ENCODE measurements at places on chromosomes 7 and 10.

- peak; percentile 77 for DNase-seq
Measured at GRCh38 chr10:33982995-33983394, 648.5 kb upstream of the NRP1 start.

DNA sequence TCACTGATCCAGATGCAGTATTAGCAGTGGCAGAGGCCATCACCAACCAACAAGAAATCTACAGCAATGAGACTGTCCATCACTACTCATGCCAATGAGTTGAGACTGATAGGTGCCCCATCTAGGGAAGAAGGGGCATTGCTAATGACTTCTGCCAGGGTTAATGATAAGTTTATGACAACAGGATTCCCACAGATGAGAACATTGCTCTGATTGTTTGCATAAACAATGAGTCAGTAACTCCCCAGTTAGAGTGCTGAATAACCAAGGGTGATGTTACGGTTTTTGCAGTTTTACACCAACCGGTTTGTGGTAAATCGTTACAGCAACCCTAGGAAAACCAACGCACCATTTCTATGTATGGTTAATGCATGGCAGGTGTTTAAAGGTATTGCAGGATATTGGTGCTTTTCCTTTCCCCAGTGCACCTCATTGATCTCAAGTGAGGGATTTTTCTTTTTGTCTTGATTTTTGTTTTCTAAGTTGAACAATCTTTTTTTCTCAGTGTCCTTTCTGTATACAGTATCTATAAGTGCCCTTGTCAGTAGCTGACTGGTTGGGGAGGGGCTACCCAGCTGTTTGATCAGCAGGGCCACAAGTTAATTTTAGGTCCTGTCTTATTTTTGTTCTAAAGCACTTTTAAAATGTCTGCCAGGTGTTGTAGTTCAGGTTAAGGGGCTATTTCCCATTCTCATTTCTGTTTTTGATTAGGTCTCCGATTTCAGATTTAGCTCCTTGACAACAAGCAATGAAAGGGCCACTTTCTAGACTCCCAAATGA is 3.9 kb upstream of the CSGALNACT2 start:
- DNase-seq: peak; percentile 74

- DNase-seq: peak; percentile 34
Measured at GRCh38 chr10:132363921-132364593, 32.1 kb downstream of the LRRC27 start.

GRCh38 chr10:104579136-104579535 is 62.0 kb upstream of the SORCS3 start:
- no peak for DNase-seq

- DNase-seq: no peak
Measured at GRCh38 chr10:1214071-1214675, 158.0 kb downstream of the WDR37 start.

GRCh38 chr7:157829491-157829890 is 492.7 kb downstream of the DNAJB6 start:
- DNase-seq: no peak

GRCh38 chr7:18524248-18524647 is 28.7 kb downstream of the HDAC9 start:
- no peak for DNase-seq

GRCh38 chr7:108430664-108431063 is 25.6 kb downstream of the NRCAM start:
- no peak for DNase-seq

DNA sequence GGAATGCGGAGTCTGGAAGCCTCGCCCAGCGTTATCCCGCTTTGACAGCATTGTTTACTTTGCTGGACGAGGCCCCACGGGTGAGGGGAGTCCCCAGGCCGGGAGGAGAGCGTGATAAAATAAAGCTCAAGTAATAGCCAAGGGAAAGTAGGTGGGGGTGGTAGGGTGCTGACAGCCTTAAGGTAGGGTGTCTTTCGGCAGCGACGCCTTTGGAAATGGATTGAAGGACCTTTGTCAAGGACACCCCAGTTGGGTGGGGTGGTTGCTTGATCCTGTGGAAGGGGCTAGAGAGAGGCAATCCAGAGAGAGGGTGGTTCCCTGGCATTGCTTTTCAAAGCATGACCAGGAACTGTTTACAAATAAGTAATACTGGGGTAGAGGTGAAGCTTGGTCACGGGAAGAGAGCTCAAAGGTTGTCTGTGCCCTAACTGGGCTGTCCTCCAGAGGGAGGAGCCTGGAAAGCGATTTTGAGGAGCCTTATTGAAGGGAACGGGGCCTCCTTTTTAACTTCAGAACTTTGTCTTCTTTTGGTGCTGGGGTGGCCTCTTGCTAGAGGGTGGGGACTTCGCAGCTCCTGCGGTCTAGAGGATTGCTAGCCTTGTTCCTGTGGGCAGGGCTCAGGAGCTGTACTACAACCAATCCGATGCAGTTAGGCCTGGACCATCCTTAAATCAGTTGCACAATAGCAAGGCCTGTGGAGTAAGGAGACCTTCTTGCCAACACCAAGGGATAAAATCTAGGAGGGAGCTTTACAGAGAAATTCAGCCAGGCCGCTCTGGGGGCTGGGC is 1.3 kb downstream of the EIF4EBP2 start:
- peak; percentile 91 for DNase-seq

- DNase-seq: peak; percentile 83
Measured at GRCh38 chr7:111357691-111358090, 204.6 kb downstream of the IMMP2L start.

DNA sequence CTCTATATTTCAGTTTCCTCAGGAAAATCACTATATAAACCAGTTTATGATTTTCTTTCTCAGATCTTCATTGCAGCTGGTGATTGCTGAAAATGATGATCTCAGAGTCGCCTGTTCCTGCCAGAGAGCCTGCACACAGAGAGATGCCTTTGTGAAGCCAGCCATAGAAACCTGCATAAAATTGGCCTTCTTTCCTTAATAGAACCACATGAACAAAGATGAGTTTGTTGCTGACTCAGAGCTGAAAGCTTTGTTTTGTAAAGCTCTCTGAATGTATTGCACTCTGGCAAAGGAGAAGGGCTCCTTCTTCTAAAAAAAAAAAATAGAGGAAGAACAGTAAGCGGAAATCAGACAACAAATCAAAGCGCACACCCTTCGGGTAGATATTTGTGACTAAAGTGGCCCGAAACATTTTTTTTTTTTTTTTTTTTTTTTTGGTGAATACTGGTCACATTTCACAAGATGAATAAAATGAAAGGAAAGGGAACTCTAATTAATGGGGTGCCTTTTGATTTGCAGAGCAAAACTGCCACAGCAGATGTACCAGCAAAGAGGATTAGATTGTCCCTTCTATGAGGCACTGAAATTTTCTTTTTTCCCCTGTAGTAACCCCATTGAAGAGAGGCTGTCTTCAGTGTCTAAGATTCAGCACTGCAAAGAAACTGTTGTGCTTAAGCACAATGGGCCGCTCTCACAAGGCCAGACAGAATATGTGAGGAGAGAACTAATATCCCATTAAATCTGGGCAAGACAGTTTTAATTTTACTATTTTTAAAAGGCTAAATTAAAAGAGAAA is 75.1 kb upstream of the PTPRZ1 start:
- DNase-seq: peak; percentile 80

- peak; percentile 49 for DNase-seq
Measured at GRCh38 chr10:373526-374309, 238.5 kb downstream of the ZMYND11 start.

GRCh38 chr7:14834883-14835282 is 67.7 kb downstream of the DGKB start:
- peak; percentile 72 for DNase-seq

DNA sequence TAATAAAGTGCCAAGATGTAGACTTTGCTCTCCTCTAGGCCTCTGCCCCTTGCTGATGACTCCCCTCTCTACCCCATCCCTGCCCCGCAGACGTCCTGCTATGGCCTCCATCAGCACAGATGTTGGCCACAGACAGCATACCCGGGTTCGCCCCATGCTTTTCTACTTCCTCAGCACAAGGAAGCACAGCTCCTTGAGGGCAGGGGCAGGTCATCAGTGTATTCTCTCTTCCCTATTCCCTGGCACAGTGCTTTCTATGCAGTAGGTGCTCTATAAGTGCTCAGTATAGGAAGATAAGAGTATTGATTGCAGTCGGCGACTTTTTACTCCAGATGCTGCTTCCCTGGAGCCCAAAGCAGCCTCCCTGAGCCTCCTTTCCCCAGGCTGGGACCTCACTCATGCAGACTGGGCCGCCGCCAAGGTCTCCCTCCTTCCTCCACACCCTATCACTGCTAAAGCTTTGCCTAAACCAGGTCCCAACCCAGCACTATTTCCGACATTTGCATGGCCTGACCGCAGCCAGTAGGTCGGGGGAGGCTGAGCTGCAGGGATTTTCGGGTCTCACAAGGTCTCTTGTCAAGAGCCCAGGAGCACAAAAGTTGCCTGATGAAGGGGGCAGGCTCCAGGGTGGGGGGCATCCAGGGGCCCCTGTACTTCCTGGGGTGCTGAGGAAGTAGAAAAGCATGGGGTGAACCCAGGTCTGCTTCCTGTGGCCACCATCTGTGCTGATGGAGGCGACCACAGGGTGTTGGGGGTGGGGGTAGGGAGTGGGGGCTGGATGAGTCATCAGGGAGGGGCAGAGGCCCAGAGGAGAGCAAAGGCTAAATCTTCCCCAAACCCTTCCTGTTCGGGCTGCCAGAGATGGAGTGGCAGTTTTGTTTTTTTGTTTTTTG is 8.0 kb downstream of the CALHM3 start:
- no peak for DNase-seq

DNA sequence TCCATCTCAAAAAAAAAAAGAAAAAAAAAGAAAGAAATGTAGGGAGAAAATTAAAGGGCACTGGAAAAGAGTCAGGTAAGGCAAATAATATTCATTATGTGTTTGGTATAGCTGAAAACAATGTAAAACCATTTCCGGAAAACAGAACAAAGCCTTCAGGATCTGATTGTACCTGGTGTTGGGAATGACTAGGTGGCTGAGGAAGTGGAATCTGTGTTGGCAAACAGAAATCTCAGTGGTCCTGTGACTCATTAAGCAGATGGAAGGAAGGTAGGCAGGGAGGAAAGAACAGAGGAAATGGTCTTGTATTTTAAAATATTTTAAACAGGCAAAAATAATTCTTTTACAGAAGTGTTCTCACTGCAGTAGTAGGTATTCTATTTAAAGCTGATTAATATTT is 55.7 kb upstream of the GATA3 start:
- peak; percentile 41 for DNase-seq

DNA sequence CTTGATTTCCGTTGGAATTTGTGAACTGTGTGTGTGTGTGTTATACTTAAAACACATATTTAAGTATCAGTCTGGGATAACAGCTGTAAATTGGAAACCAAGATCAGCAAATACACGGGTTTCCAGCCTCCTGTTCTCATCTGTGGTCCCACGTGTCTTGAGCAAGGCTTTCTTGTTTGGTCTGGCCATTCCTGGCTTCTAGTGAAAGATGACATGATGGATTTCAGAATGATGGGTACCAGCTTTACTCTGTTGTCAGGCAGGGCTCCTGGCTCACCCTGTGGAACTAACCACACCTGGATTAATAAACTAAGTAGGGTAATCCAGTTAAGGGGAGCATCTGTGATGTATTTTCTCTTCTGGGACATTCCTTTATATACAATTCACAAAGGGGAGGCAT is 346.2 kb upstream of the AOAH start:
- no peak for DNase-seq

- DNase-seq: no peak
Measured at GRCh38 chr7:95269640-95270039, 54.7 kb downstream of the PON1 start.

GRCh38 chr10:22673785-22674572 is 40.4 kb downstream of the PIP4K2A start:
- DNase-seq: no peak

DNA sequence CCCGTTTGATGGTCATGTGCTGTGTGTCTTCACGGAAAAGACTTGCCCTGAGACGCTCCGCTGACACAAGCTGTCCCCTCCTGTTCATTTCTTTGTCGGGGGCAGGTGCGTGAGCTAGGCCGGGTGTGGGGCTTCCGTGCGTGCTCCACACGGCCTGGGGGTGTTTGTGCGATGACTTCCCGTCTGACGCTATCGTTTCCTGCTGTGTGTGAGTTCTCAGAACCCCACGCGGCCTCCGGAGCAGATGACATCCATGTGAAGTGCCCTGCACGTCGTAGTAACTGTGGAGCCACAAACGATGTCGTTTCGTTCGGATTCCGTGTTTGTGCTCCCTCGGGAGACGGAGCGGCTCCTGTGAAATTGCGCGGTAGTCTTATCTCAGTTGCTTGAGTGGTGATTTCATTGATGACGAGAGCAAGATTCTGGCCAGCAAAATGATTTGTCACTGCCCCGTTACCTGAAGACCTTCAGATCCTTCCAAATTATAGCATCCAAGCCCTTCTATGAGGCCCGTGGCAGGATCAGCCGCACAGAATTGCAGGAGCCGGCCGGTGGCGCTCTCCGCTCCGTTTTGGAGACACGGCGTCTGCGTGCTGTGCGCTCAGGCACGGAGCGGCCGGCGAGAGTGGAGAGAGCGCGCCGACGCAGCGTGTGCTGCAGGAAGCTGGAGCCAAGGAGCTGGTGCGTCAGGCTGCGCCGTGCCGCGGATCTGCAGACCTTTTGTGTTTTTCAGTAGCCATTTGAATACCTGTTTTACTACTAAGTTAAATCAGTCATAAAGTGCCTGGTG is 94.9 kb downstream of the NKX6-2 start:
- DNase-seq: no peak

- peak; percentile 28 for DNase-seq
Measured at GRCh38 chr7:137120690-137121089, 222.8 kb downstream of the PTN start.

- no peak for DNase-seq
Measured at GRCh38 chr7:71996141-71996540, 416.0 kb downstream of the CALN1 start.

GRCh38 chr7:73565675-73566340 is 8.3 kb upstream of the BCL7B start:
- DNase-seq: peak; percentile 39

DNA sequence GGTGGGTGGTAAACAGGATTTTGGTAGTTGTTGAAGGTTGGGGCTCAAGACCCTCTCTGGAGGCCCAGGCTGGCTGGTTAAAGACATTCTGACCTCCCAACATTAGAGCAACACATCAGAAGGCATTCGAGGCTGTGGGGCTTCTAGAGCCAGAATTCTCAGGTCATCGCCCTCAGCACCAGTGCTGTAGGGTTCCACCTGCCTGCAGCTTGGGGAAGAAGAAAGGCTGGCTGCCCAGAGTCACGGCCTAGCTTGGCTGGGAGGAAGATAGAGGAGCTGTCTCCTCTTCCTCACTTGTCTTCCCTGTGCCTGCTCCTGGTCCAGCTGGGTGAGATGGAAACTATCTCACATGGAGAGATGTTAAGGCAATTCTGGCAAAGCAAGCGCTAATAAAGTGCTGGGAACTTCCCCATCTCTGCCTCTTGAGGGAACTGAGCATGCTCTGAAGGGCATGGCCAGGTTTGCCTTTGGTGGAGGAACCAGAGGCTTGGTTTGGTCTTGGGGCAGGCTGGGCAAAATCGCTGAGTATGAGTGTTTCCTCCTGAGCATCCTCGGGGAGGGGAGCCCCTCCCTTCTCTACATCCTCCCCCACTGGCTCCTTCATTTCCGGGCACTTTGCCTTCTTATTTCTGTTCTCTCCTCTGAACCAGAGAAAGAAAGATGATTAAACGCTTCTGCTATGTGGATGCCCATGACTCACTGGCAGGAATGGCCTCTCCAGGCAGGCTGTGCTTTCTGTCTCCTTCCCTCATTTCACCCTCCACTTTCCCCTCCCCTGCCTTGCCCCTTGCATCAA is 509.0 kb upstream of the PODXL start:
- peak; percentile 97 for DNase-seq
